ENCODE measurements at places on chromosomes 7 and 10. TPM values are rescaled to one million over a fixed set of nuclear protein-coding genes. Genes with fewer than 3 reads are reported as not detected.

TFPI2 gene
- total RNA-seq: 19.8 TPM

MARVELD1 gene
- 85.0 TPM for total RNA-seq

MTPN gene
- total RNA-seq: 87.2 TPM

- DNase-seq: no peak
Measured at GRCh38 chr7:1844951-1845390, 174.9 kb downstream of the ELFN1 start.

LDB3 gene
- total RNA-seq: 63.8 TPM

DNA sequence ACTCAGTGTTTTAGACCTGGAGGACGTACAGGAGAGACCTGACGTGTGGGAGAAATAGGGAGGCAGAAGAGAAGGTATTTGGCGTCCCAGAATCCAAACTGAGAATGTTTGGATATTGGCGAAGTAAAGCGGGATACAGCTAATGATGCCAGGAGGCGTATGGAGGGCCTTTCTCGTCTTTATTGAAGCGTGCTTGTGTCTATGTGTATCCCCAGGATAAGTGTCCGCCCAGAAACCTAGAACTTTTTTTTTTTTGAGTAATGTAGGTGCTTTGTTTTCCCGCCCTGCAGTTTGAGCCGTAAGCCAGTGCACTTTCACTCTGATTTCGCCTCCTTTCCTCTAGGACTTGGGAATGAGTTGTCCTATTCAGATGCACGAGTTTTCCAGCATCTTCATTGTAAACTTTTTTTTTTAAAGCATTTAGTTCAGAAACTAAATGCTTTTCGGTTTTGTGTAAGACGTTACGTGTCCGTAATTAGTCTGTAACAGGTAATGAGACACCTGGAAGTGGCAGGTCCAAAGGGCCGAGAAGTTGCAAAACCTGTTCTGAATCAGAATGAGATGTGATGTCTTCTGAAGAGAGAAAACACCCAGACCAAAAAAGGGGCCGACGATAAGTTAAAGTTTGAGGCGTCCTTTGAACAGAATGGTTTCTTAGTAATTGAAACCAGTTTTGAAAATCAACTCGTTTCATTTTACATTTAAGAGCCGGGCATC lies 746 bp downstream of the ARL5B start:
- DNase-seq: no peak

CRPPA gene
- 2.1 TPM for total RNA-seq

DNA sequence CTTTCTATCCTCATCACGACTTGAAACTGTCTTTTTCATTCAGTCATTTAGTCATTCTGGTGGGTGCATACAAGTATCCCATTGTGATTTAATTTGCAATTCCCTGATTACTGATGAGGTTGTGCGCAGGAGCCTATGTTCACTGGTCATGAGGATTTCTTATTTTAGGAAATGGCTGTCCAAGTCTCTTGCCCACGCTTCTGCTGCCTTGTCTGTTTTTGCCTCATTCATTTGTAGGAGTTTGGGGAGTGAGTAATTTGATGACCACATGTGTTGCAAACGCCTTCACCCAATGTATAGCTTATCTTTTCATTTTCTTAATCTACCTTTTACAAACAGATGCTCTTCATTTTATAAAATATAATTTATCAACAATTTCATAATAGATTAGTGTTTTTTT lies 127.3 kb downstream of the ARHGAP22 start:
- DNase-seq: no peak

ANKRD2 gene
- not detected for total RNA-seq

DNA sequence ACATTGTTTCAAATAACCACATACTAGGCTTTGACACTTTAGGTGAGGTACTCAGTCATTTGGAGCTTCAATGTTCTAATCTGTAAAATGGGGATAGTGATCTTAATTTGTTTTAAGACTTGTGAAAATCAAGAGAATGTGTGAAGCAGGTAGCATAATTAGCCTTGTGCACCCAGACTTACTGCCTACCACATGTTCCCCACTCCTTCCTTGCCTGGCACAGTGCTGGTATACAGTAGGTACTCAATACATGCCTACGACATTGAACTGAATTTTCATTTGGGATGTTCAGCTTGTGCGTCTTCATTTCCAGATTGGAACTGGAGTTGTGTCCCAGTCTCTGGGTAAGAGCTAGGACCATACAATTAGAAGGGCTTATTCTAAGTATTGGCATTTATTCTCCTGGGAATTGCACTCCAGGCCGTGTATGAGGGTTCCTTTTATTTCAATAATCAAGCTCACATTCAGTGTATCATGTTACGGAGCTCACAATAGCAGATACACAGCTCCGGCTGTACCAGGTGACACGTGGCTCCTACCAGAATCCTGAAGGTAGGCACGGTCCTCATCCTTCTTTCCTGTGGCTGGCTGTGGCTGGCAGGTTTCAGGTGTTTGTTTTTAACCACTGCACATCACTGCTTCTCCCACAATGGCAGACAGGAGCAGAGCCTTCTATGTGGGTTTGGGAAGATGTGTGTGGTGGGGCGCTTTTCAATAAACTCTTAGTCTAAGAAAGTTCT lies 109.4 kb upstream of the PDCD4 start:
- no peak for DNase-seq

WEE2 gene
- total RNA-seq: not detected

DNAH11 gene
- 16.2 TPM for total RNA-seq

CFAP46 gene
- not detected for total RNA-seq

TAS2R5 gene
- total RNA-seq: 4.4 TPM

- no peak for DNase-seq
Measured at GRCh38 chr7:11726794-11727155, 105.2 kb downstream of the THSD7A start.

GRCh38 chr10:35501923-35502322 lies 103.2 kb upstream of the GJD4 start:
- DNase-seq: no peak

DNA sequence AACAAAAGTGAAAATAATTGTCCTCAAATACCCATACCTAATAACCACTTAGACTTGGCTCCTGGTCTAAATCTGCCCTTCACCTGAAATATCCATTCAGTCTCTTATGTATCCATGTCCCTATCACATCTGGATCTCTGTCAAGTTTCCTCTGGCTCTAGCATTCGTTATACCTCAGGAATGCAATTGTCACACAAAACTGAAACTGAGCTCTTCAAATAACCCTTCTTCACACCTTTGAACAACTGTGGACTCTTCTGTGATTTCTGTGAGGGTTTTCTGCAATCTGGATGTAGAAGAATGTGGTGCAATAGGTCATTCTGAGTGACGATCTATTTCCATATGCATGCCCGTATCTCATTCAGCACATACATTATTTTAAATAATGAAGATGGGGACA lies 53.5 kb upstream of the FGL2 start:
- no peak for DNase-seq

TWIST1 gene
- 26.0 TPM for total RNA-seq

- no peak for DNase-seq
Measured at GRCh38 chr10:68231817-68232251, at the start of gene ATOH7. Gene ATOH7, minus strand, starts transcription at chr10:68232113. Its CDS starts 436 bp downstream, at chr10:68231677.

TSPAN33 gene
- 6.3 TPM for total RNA-seq

LRRN3 gene
- 3.0 TPM for total RNA-seq

PLAC9 gene
- total RNA-seq: 42.7 TPM

GRCh38 chr7:6631605-6632004 lies 5.5 kb upstream of the ZNF316 start:
- no peak for DNase-seq

GRCh38 chr10:6980353-6980752 lies 400.3 kb upstream of the PRKCQ start:
- DNase-seq: no peak

DNA sequence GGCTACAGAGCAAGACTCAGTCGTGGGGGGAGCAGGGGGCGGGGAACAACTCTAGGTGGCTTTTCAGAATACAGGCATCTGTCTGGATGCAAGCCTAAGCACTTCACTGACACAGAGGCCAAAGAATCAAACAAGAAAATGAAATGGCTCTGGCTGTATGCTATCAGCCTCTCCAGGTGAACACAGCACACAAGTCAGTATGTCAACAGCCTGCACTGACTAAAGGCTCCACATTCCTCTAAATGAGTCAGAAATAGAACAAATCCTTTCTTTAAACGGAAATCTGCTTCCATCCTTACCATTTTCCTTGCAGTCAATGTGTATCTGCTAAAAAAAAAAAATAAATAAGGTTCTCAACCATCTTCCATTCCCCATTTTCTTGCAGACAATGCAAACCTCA lies 88.3 kb downstream of the ARMH3 start:
- DNase-seq: no peak

- no peak for DNase-seq
Measured at GRCh38 chr10:124150807-124151417, 57.5 kb upstream of the CHST15 start.

DNA sequence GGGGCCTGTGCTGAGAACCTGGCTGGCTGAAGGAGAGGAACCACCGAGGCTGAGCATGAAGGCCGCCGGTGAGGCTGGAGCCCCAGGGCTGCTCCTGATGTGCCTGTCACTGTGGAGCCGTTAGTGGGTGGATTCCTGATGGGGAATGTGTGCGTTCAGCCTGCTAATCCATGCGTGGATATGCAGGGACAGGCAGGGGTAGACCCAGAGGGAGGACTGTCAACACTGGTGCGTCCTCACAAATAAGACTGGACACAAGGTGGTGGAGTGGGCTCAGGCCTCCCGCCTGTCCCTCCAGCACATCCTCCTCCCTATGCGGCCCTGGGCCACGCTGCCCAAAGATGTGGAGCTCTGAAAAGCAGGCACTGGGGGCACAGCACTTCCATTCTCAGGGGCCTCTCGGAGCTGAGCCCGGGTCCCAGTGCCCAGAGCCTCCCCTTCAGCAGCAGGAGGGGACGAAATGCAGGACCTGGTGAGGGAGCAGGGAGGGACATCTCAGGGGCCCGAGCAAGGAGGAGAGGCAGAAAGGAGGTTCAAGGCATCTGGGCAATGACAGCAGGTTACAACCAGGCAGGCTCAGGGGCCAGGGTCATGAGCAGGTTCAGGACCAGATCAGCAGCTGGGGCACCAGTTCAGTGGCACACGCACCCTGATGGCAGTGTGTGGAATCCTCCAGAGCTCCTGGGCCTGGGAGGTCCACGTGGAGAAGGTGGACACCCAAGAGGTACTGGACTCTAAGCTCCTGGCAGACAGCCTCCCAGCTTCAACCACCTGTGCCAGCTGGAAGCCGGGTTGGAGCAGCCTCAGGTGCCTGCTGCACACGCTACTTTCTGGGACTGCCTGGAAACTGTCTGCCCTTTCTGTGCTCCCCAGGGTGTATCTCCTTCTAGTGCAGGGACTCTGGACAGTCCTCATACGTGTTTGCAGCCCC lies 33.5 kb upstream of the ANTXRL start:
- DNase-seq: no peak

DNA sequence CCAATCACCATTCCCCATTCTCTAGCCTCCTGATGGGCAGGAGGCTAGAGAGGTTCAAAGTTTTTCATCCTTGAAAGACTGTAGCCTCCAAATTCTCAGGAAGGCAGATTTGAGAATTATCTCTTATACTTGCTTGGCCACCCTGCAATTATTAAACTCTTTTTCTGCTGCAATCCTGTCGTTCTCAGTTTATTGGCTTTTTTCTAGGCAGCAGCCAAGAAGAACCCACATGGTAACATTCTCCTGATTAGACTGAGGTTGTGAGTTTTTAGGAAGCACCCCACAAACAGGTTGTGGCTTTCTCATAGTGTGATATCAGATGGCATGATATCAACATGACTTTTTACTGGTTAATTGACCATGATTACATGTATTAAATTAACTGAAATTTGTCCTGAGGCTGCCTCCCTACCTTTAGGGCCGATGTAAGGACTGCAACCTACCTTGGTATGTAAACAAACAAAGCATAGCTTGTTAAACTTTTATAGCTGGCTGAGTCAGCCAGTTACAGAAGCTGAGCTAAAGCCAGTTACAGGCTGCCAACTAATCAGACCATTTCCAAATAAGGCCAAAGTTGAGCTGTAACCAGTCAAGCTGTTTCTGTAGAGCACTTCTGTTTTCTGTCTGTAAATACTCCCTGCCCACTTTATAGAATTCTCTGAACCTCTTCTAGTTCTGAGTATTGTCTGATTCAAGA lies 3.2 kb upstream of the ZNF248 start:
- DNase-seq: no peak

DNA sequence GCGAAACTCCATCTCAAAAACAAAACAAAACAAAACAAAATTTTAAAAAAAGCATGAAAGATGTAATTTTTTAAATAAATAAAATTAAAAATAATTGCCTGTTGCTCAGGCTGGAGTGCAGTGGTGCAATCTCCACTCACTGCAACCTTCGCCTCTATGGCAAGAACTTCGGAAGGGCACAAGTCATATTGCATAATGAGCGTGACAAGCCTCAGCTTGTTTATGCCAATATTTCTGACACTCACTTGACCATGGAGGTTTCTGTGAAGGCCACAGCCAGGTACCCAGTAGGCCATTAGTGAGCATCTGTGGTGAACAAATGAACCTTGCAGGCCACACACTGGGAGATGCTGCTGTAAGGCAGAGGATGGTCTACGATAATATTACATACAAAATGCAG lies 106.1 kb upstream of the KMT2C start:
- no peak for DNase-seq

DNA sequence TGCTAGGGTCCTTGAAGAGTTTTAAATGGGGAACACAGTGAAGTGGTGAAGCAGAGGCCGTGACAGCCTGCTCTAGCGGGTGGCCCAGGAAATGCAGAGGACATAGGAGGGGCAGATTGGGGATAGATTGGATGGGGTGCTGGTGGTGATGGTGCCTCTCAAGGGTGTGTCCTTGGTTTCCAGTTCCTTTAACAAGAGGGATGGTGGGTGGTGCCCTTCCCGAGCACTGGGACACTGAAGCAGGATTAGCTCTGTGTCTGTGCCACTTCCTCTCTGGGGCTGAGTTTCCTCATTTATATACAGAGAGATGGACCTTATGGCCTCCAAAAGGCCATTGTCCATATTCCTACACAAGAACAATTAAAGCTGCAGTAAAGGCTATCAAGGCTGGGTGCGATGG lies 285.5 kb downstream of the TCF7L2 start:
- DNase-seq: no peak

TDRD1 gene
- 0.41 TPM for total RNA-seq

DNA sequence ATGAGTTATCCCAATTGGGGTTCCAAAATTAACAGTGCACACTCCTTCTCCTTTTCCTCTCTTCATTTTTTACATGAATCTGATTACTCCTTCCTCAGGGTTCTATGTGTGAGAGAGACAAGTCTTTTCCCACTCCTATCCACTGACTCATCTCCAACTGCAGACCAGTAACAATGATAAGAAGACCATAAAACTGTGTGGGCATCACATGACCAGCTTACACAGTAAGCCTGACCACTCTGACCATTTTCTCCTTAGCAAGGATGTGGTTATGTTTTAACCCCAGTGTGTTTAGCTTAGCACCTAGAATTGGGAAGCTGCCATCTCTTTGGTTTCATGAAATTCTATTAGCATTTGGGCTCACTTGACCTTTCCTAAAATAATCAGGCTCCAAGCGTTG lies 145.0 kb upstream of the CALCR start:
- no peak for DNase-seq

C10orf95 gene
- not detected for total RNA-seq

GRCh38 chr7:117350027-117350426 lies 27.2 kb upstream of the WNT2 start:
- DNase-seq: no peak

Measured in thoracic aorta (tissue), 2 donors.